ENCODE measurements at places on chromosomes 1 and 21.

- DNase-seq = no peak
Observed at GRCh38 chr1:117573386-117574023, 32.3 kb upstream of the TENT5C start.

DNA sequence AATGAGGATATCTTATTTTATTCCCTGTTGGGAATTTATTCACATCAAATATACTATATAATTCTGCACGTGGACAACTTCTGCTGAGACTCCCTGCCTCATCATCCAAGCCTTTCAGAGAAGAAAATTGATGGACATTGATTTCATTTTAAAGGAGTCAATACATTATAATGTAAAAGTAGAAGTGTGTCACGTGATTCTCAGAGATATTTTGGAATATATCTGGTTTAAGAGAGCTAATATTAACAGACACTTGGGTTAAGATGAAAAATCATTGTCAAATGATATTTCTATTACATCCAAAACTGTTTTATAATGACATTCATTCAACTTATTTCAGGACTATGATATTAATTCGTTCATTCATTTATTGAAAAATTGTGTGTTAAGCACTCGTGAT, 314.2 kb downstream of the ADGRL2 start:
- DNase-seq = no peak

- DNase-seq = no peak
Observed at GRCh38 chr1:185477638-185478580, 160.9 kb upstream of the IVNS1ABP start.

DNA sequence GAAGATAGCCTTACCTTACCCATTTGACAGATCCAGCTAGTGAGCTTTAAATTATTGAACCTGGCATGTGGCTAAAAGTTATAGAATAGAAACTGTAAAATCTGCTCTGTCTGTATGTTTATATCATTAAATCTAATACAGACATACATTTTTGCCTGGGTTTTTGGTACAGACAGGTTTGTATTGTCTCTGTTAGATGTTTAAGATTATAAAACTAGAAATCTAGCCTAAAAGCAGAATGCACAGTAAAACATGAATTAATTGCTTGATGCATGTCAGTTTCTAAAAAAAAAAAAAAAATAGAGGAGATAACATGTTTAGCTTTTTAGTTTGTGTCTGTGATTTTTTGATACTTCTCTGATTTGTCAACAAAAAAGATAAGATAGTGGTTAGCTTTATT, 477.6 kb upstream of the LRRC7 start:
- no peak for DNase-seq

DNA sequence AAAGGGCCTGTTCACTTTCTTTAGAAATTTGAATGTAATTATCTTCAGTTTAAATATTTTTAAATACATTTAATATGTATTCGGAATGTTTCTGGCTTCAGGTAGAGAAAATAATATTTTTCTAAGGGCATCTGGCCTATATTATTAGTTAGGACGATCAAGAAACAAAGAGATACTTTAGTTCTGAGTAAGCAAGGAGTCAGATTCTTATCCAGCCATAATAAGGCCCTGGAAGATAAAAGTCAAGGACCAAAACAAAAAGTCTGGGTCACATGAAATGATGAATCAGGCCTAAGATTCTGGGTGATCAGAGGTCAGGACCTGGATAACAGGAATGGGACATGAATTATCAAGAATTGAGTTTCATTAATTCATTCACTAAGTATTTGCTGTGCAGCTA, 6.3 kb downstream of the PHC2 start:
- DNase-seq = no peak

DNA sequence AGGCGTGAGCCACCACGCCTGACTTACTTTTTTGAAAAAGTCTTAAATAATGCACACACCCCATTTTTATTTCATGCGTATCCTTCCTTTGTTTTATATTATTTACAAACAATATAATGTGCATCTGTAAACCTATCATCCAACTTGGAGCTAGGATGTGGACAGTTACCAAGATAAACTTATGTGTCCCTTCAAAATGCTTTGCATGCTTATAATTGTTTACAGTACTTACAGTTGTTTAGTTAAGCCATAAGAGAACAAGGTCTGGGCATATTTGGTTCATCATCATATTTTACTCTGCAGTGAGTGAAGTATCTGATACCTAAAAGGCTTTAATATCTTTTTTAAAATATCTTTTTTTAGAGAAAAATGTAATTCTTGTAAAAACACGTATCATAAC, 16.1 kb upstream of the HMGN1 start:
- DNase-seq = no peak

GRCh38 chr1:194103516-194104246, 917.3 kb upstream of the B3GALT2 start:
- DNase-seq = no peak

Measured in left cardiac atrium (tissue), 4 donors.